ENCODE measurements at places on chromosomes 6 and 20.

DNA sequence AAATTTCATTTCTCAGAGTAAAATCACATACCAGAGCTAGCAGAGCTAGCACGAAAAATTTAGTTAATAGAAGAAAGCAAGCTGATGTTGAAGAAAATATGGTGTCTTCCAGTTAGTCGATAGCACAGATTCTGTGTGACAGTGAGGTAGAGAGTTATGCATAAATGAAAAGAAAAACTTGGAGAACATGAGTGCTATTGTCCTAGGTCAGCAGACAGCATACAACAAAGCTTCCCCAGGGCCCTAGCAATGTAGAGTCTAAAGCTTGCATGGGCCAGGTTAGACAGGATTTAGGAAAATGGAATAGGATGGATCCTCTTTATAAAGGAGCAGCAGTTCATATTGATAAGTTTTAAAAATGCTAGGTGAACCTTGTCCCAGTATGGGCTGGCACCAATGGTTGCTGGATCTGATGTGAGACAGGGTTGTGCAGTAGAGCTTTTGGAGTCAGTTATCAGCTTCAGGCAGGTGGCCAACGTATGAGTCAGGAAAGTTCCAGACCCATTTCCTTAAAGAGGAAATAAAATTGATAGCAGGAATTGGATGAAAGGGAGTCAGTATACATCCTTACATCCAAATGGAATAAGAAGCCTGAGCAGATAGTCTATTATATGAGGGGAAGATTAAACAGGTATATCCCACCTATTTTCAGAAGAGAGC is 277.2 kb downstream of the FRK start:
- no peak for DNase-seq

DNA sequence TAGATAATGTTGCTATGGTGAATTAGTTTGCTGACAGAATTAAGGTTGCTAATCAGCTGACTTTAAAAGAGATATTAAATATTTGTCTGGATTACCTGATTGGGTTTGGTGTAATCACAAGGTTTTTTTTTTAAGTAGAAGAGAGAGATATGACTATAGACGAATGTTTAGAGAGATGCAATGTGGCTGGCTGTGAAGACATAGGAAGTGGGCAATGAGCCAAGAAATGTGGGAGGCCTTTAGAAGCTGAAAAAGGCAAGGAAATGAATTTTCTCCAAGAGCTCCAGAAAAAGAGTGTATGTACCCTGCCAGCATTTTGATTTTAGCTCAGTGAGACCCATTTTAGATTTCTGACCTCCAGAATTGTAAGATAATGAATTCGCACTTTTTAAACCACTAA is 598.3 kb downstream of the PKHD1 start:
- no peak for DNase-seq

DNA sequence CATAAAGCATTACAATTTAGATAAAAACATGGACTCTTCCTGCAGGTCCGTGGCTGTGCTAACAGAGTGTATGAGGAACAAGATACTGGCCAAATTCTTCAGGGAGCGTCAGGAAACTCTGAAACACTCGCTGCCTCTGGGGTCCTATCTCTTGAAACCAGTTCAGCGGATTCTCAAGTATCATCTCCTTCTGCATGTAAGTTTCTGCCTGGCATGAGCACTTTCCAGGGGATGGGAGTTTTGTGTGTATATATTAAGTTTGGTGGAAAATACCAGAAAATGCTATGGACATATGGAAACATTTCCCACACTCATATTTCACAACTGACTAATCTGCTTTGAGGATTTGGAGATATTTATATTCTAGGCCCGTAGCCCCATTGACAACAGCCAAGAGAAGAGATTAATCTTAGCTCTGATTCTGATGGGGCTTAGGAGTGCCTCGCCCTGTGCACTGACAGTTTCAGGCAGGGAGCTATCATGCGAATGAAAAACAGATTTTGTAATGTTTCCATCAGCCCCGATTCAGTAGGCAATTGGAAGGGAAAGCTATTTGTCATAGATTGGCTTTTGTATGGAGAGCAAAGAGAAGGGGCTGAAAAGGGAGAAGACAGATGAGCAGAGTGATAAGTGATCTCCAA is 64.7 kb upstream of the MTHFD1L start:
- DNase-seq = no peak

- no peak for DNase-seq
Observed at GRCh38 chr6:74222768-74223333, 526.8 kb downstream of the CD109 start.

GRCh38 chr6:107871976-107872375 is 47.9 kb upstream of the SCML4 start:
- DNase-seq = no peak

DNA sequence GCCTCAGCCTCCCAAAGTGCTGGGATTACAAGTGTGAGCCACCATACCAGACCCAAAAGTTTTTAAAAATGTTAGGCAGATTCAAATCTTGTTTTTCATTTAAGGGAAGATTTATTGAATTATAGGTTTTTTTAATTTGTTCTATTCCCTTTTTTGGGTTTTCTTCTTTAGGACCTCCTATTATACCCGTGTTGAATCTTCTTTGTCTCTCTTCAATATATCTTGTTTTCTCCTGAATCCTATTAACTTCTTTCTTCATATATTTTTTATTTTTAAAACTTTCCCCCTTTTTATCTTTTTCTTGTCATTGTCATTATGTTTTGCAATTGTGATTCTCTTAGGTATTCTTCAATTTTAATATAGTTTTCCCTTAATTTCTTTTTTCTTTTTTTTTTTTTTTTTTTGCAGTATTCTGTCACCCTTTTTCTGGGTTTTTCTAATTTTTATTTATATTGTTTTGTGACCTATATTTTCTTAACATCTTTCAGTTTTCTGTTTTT is 45.9 kb upstream of the NOP56 start:
- no peak for DNase-seq

Measured in esophagus squamous epithelium (tissue), 5 donors.